Glutamatergic neuron (in vitro differentiated cells): ENCODE measurements at places on chromosomes 4 and X. TPM values are rescaled to one million over a fixed set of nuclear protein-coding genes. Genes with fewer than 3 reads are reported as not detected.

FGF5 gene
- total RNA-seq: not detected

- peak; percentile 13 for DNase-seq
These were observed 4.8 kb downstream of the SH3BP2 start for GRCh38 chr4:2797545-2798305.

GRCh38 chr4:94458682-94459081, 6.9 kb downstream of the PDLIM5 start:
- DNase-seq: no peak

ALAS2 gene
- not detected for total RNA-seq

DNA sequence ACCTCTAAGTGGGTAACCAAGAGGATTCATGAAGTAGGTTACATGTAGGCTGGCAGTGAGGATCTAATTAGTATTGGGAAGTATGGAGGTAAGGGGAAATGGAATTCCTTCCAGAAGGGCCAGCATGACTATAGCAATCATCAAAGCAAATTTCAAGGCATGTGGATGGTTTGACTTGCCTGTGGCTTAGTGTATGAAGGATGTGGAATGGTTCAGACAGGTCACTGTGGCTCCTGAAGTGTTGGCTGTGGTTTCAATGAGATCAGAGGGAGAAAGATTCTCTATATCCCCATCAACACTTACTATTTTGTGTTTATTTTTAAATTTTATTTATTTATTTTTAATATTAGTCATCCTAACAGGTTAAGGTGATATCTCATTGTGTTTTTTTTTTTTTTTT, 121.6 kb upstream of the TBC1D9 start:
- no peak for DNase-seq

DNA sequence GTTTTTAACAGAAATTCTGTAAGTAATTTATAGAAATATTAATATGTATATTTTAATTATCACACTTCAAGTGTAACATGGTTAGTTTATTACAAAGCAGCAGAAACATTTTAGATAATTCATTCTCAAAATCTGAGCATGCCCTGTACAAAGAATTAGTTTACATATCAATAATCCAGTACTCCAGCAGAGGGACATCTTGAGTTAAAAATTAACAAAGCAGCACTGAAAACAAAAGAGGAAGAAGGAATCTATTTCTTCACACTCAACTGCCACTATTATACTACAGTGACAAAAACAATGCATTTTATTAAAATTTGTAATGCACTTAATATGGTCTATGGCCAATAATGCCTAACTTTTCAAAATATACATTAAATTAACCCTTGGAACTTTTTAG, 179.1 kb upstream of the KLHL4 start:
- DNase-seq: no peak

DNA sequence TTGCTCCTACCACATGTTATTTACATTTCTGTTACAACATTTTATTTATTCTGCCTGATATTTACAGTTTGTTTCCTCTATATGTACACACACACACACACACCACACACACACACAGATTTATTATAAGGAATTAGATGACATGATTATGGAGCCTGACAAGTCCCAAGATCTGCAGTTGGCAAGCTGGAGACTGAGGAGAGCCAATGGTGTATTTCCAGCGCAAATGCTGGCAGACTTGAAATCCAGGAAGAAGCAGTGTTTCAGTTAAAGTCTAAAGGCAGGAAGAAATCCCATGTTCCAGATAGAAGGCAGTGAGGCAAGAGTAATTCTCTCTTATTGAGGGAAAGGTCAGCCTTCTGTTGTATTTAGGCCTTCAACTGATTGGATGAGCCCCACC, 1.8 kb upstream of the KLHL4 start:
- no peak for DNase-seq

GSPT2 gene
- 14.6 TPM for total RNA-seq

DNA sequence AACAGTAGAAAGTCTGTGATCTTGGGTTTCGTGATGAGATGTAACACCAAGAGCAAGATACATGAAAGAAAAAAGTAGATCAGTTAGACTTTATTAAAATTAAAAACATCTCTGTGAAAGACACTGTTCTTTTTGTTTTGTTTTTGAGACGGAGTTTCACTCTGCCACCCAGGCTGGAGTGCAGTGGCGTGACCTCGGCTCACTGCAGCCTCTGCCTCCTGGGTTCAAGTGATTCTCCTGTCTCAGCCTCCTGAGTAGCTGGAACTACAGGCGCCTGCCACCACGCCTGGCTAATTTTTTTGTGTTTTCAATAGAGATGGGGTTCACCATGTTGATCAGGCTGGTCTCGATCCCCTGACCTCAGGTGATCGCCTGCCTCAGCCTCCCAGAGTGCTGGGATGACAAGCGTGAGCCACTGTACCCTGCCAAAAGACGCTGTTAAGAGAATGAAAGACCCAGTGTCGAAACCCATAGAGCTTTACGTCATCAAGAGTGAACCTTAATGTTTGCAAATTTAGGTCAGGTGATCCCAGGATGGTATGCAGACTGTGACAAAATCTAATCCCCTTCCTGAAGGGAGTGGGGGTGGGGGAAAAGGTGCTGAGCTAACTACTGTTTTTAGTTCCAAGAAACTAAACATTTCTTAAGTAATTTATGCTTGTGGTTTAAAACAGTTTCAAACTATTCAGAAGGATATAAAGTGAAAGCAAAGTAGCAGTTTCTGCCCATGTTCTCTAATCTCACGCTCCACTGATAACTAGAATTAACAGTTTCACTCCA, 8.0 kb downstream of the OFD1 start:
- no peak for DNase-seq

- no peak for DNase-seq
These were observed 38.5 kb downstream of the LRP2BP start for GRCh38 chr4:185357211-185357610.

NWD2 gene
- total RNA-seq: 0.17 TPM

DNA sequence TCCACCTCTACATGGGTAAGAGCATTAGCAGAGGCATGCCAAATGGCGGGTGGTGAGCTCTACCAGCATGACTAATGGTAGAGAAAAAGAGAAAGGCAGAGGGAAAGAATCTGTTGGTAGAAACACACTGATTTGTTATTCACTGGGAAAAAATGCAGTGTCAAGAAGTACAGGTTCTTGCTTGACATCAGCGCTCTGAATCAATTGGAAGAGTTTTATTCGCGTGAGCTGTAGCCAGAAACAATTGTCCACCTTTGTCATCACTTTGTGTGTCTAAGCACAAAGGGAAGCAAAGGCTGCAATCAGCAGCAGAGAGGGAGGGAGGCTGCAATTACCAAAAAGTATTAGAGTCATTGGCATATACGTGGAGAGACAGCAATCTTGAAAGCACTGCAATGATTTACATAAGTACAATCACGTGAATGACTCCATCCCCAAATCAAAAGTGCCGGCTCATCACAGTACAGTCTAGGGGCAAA, 67.7 kb upstream of the HS3ST1 start:
- DNase-seq: no peak

DNA sequence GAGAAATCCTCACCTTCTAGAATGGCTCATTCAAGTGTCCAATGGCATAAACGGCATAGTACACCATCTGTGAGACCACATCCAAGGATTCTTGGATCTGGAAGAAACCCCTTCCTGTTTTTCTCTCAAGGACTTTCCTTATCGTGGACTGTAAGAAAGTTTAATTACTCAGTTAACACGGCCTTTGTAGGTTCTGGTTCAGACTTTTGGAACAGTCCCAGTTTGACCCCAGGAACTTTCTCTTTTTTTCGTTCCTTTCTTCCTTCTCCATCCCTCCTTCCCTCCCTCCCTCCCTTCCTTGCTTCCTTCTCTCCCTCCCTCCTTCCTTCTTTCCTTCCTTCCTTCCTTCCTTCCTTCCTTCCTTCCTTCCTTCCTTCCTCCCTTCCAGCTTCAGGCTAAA, 343.5 kb upstream of the SMIM31 start:
- DNase-seq: no peak

DNA sequence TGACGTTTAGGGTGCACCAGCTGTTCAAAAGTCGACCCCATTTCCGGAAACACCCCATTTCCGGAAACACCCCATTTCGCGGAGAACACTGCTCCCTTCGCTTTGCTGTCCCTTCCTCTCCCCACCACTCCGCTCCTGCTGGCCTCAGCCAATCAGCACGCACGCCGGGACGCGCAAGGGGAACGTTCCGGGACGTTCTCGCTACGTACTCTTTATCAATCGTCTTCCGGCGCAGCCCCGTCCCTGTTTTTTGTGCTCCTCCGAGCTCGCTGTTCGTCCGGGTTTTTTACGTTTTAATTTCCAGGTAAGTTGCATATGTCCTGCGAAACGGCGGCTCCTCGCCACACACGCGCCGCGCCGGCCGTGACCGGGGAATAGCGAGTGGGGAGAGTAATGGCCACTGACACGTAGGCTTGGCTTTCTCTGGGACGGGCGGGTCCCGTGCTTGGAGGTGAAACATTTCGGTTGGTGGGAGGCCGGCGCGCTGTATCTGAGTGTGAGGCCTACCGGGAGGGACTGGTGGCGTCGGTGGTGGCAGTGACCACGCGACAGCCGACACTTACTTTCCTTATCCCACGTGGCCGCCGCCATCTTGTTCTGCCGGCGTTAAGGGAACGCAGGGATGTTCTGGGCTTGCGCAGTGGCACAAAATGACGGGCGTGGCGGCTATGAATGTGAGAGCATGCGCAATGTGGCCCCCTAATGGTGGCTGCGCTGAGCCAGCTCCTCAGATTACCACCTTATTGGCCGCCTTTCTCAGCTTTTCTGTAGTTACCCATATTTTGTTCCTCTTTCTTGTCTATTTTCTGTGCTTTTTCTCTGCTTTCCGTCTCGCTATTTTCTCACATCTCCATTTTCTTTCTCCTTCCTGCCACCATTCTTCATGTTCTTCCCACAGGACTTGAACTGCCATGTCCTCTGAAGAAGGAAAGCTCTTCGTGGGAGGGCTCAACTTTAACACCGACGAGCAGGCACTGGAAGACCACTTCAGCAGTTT, at the start of gene RBM3:
Gene RBM3, plus strand, starts transcription at position 215 of the 997 bp plus-strand sequence. Its CDS starts 697 bp downstream, at position 912.
- peak; percentile 88 for DNase-seq

GRCh38 chr4:27217261-27217769, 356.7 kb downstream of the STIM2 start:
- DNase-seq: no peak

PDLIM5 gene
- 32.7 TPM for total RNA-seq

SOD3 gene
- total RNA-seq: not detected

DNA sequence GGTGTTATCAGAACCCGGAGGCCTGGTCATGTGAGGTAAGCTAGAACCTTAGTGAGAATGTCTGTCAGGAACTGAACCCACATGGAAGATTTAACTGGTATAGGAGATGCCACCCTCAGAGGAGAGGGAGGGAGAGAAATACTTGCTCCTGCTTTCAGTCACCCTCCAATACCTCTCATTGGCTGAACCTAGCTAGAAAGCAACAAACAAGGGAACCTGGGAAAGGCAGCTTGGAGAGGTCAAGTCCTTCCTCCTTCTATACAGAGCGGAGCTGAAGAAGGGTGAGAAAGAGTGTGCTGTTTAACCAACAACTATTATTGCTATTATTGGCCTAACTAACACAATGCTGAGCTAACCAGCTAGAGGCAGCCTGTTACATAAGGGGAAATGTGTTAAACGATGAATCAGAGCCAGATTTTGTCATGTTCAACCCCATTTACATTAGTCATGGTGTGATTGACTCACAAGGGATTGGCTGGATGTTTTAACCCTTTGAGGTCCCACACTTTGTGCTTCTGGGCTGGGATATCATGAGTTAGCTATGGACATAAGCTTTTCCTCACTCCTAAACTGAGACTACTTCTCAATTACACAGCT, 96.5 kb upstream of the ESX1 start:
- no peak for DNase-seq

DNA sequence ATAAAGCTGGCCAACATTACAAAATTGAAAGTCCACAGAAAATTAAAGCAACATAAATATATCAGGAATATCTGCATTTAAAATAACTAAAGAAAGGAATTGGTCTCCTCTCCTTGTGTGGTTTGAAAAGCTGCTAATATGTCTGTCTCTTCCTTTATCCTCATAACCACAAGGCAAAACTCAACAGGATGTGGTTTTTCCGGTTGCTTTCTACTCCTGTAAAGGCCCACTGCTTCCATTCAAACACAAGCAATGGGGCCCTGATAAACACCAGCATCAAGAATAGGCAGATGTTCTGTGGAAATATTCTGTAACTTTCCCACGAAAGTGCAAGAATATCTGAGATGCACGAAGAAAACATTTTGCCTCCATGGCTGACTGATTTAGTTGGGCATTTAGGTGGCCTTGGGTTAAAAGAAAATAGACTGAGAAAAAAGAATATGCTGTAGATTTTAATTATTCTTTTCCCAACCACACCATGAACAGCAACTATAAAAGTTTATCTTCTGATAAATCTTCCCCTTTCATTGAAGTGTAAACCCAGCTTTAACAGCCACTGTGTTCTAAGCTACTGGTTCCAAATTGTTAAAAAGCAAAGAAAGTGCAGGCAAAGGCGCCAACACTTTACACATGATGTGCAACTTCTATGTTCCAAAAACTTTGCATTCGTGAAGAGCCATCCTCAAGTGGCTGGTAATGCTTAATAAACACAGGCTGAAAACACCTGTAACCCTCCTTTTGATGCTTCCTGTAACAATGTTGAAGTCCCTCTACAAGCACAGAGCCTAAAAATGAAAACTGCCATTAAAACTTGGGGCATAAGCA, 50.5 kb upstream of the NDST3 start:
- no peak for DNase-seq

DNA sequence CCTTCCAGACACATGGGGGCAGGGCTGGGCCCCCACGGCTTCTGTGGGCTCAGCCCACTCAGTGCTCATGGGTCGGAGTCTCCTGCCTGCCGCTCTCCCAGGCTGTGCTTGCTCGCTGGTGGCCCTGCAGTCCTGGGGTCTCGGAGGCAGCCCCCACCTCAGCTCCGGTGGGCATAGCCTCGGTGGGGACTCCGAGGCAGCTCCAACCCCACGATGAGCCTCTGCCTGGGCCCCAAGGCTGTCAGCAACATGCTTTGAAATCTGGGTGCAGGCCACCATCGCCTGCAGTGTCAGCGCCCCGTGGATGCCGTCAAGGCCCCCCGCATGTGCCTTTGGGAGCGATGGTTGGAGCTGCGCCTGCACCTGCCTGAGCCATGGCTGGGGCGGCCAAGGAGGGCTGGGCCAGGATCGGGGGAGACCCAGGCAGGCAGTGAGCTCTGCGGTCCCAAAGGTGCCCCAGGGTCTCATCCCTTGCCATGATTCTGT, 30.2 kb upstream of the SPON2 start:
- no peak for DNase-seq

ADH4 gene
- total RNA-seq: not detected

NXF2B gene
- 0.74 TPM for total RNA-seq

- no peak for DNase-seq
These were observed 110.6 kb downstream of the TEX13A start for GRCh38 chrX:105109936-105110335.
